WTC11 (cell line): ENCODE measurements at places on chromosomes 6 and 20.

DNA sequence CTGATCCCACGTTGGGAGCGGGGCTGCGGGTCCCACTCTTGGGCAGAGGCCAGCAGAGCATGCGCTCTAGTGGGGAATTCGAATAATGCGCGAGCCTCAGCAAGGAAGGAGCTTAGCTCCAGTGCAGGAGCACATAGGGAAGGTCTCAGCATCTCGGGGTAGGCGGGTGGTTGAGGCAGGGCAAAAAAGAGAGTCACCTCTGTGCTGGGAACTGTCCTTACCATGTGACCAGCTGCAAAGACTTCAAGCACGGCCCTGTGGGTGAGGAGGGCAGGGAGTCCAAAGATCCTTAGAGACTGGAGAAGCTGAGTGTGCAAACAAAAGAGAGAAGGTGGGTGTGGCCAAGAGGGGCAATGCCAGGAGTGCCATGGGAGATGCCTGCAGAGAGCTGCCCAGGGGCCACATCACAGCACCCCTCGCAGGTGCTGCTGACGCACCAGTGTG lies 79.2 kb upstream of the CD93 start:
- DNase-seq: peak; percentile 34

- no peak for DNase-seq
Measured at GRCh38 chr6:166903500-166903899, 52.9 kb downstream of the RNASET2 start.

DNA sequence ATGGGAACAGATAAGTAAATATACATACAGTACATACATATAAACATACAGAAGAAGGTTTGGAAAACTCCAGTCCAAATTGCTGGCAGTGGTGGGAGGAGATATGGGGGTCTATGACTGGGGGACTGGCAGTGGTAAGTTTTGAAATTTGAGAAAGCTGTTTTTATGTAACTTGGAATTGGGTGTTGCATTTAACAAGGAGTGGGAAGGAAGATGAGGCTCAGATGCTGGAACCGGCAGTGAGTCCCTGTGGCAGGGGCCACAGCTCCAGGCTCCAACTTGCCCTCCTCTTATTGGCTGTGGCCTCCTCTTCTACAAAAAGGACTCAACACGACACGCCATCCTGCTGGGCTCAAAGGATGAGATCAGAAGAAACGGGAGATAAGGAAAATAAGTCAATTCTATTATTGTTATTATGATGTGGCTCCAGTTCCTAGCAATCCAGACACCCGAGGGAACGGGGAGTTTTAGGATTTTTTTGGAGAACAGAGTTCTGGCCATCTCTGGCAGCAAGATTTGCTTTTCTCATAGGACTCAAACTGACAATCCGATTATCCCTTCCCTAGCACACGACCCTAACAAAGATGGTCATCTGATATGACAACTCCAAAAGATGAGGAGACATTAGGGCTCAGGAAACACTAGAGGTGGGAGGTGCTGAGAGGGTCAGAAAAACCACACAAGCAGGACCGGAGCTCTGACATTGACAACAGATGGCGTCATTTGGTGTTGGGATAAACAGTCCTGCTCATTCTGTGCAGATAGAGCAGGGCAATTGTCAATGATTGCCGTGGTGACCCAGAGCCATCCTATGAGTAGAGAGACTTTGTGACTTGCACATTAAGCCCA lies 6.0 kb upstream of the TGM2 start:
- DNase-seq: no peak

DNA sequence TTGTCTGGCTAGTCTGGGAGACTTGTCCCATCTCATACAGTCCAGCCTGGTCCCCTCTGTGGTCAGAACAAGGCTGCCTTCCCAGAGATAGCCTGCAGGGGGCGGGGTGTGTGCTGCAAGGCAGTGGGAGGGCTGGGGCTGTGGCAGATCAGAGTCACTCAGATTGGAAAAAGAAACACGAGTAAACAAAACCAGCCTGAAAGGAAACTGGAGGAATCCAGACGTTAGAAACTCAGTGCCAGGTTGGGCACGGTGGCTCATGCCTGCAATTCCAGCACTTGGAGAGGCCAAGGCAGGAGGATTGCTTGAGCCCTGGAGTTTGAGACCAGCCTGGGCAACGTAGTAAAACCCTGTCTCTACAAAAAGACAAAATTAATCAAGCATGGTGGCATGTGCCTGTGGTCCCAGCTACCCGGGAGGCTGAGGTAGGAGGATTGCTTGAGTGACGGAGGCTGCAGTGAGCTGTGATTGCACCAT lies 20.2 kb downstream of the LEMD2 start:
- DNase-seq: peak; percentile 92

DNA sequence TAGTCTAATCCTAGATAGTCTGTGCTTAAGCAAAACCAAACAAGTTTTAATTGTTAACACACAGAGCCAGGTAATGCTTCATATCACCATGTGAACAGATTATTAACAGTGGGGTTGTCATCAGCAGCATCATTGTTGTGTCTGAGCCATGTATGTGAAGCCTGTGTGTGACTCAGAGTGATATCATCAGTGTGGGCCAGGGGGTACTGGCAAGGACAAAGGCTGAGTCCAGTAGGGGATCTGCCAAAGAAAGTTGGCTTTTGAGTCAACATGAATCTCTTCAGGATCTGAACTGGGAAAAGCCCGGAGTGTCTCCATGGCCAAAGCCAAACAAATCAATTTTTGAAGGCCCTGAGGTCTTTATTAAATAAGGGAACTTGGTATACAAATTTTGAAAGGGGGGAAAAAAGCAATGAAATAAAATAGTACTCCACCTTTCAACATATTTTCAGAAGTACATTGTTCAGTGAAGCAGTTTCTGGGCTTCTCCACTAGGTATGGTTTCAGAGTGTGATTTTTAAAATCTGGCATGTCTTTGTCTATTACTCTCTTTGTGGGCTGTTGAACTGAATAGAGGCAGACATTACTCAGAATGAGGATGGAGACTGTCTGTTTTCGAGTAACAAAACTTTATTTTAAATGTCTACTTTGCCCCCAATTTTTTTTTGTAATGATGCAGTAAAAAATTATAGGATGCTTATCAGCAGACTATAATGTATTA lies 444.2 kb upstream of the JAG1 start:
- DNase-seq: no peak

- no peak for DNase-seq
Measured at GRCh38 chr6:33639559-33639958, 18.4 kb downstream of the ITPR3 start.

DNA sequence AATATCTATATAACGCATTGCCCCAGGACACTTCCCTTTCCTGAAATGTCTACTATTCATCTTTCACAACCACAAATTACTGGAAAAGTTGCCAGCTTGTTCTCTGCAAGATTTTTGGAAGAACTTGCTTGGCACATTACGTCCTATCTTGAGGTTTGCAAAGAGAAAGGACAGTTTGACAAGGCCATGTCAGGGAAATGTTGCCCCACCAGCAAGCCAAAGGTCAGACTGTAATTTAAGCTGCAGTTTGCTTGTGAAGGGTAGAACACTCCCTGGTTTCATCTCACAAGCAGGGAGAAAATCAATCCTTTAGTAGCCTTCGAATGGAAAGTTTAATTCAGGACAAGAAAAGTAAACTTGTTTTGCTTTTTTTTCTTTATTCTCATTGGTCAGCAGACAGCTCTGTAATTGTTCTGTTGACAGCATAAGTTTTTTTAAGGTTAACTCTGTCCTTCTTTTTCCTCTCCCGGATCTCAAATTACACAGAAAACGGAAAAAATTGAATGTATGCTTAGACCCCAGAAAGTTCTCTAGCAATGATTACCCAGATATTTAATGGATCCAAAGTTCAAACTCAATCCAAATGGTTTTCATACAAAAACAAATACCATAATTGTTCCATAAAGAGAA lies 541.8 kb upstream of the NRSN1 start:
- no peak for DNase-seq

DNA sequence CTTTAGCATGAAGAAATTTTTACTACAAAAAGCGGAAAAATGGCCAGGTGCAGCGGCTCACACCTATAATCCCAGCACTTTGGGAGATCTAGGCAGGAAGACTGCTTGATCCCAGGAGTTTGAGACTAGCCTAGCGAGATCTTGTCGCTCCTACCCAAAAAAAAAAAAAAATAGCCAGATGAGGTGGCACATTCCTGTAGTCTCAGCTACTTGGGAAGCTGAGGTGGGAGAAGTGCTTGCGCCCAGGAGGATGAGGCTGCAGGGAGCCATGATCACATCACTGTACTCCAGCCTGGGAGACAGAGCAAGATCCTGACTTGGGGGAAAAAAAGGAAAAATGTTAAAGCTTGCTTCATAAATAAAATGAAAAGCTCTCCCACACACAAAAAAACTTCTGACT lies 14.5 kb downstream of the NUDT3 start:
- no peak for DNase-seq

- no peak for DNase-seq
Measured at GRCh38 chr6:11214084-11214833, 18.2 kb downstream of the NEDD9 start.

DNA sequence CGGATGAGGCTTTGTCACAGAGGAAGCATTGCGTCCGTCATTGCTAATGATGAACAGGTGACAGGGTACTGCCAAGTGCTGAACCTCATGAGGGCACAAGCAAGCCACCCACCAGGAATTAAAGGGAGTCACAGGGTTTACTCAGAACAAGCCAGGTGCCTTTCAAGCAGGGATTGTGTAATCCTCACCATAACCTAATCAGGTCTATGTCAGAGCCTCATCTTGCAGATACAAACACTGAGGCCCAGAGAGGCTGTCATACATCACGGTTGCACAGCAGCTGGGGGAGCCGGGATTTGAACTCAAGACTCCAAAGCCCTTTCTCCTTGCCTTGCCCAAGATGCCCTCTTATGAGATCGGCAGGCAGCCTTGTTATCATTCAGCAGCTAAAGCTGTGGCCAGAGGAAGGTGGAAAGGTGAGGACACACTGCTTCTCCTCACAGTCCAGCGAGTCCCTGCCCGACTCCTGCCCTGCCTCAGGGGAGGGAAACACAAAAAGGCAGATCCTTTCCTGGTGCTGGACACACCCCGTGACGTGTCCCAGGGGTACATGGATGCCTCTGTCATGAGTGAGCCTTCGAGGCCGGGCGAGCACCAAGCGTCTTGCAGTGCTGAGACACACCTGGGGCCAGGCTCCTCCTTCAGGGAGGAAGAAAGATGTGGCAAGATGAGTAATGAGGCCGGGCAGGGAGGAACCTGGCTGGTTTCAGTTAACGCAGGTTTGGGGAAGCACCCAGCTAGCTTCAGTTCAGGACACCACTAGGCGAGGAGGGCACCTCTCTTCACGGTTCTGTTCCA lies 214.9 kb downstream of the LY86 start:
- no peak for DNase-seq

DNA sequence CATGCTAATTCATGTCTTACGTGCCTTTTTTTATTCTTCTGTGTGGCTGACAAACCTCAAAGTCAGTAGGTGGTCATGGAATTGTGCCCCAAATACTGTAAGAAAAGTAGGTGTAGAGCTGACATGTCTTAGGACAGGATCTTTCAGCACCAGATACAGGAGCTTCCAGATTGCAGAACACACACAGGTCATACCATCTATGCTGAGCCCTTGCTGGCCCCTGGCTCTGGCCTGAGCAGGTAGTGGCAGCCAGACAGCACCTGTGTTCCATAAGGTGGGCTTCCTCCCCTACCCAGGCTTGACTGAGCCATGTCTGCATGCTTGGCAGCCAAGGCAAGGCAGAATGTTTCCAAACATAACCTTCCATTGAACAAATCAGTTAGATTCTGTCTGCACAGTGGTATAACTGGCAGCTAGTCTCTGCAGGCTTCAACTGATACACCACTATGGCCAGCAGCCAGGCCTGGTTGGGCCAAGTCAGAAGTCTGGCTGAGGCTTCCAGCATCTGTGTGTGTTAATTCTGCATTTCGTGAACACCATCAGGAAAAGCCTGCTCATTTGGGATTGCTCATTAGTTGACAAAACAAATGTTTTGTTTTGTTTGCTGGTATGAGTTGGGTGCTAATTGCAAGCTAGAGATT lies 366.5 kb downstream of the FOXA2 start:
- no peak for DNase-seq

DNA sequence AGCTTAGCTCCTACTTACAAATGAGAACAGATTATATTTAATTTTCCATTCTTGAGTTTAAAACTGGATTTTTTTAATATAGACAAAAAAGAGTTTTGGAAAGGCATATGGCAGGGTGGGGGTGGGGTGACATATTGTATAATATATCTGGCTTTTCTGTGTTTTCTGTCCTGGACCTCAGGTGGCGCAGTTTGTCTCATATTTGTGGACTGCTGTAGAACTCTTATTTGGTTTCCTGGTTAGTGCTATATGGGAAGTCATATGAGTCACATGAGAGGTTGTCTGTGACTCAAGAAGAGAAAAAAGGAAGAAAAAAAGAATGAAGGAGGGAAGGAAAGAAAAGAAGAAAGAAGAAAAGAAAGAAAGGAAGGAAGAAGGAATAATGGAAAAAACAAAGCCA lies 131.8 kb downstream of the CLVS2 start:
- no peak for DNase-seq

DNA sequence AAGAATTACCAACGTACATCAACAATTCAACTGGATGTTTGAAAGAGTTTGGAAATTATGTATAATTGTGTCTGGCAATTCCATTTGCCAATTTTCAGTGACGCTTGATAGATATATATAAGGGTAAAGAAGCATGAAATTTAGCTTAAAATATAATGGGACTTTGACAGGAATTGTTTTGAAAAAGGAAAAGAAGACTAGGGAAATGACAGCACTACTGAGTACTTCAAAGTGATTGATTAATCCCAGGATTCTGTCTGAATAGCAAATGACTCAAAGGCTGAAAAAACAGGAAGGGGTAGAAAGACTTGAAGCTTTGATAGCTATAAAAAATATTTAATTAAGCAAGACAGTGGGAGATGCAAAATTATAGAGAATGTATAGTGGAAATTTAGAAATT lies 200.0 kb downstream of the KHDRBS2 start:
- DNase-seq: no peak

- peak; percentile 75 for DNase-seq
Measured at GRCh38 chr6:10412461-10413261, 2.2 kb downstream of the TFAP2A start.

DNA sequence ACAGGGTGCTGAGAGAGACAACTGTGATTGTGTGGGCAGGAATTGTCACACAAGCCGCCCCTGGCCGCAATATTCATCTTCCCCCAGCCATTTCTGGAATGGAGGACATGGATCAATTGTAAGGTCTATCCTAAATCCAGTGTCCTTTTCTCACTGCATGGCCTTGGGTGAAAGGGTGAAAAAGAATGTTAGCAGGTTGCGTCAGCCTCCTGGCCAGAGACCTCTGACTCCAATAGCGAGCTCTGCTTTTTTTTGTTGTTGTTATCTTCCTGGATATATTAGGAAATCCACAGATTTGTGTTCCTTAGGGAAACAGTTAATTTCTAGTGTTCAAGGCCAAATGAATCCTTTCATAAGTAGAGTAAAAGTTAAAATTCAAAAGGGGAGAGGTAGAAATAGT lies 47.1 kb upstream of the CD83 start:
- DNase-seq: no peak

DNA sequence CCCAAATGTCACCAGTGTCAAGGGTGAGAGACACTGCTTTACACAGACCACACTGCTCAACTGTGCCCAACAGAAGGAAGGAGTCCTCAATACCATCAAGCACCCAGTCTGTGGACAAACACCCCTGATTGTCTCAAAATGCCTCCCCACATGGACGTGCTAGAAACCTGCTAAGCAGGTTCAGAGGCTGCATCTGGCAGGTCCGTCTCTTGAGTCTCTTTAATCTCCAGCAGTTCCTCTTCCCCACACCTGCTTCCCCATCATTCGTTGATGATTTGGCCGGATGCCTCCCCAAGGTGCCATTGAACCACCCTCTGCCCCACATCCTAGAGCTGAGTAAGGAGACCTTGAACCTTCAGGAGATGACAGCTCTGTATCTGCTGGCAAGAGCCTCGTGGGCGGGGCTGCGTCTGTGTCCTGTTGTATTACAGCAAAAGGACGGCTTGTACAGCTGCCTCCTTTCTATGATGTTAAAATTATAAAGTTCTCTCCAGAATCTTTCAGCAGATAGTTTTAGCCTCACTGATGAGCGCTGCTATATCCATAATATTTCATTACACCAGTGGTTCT lies 179.2 kb downstream of the PREX1 start:
- DNase-seq: no peak
